ENCODE measurements at places on chromosomes 3 and 15.

DNA sequence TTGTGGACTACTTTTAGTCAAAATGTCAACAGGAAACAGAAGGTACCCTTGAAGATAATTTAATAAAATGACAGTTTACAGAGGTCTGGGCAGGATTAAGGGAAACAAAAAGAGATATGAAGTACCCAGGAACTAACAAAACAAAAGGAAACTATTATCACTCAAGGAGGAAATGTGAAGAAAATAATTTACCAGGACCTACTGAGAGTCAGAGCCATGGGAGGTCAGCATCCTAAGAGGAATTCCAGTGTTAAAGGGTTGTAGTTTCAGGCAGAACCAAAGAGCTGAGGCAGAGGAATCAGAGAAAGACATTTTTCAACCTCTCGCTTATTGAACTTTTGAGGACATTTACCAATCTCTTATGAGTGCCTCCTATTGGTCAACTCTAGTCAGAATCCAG lies 408.9 kb upstream of the CBLB start:
- no peak for DNase-seq

- DNase-seq, result no peak
Observed at GRCh38 chr3:23301819-23302218, 98.7 kb downstream of the UBE2E2 start.

DNA sequence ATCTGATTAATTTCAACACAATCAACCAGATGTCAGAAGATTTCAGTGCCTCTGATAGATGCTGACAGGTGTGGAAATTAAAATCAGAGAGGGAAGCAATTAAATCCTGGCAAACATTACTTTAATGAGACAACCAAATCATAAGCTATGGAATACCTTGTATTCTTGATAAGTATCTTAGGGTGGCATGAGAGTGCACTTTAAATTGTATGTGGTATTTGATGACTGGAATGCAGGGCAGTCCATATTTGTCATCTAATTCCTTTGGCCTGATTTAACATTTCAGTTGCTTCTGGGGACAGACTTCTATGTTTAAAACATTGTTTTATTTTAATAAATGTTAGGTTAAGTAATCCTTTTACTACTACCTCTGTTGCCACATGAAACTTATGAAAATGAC lies 184.1 kb downstream of the LPP start:
- DNase-seq, result no peak

DNA sequence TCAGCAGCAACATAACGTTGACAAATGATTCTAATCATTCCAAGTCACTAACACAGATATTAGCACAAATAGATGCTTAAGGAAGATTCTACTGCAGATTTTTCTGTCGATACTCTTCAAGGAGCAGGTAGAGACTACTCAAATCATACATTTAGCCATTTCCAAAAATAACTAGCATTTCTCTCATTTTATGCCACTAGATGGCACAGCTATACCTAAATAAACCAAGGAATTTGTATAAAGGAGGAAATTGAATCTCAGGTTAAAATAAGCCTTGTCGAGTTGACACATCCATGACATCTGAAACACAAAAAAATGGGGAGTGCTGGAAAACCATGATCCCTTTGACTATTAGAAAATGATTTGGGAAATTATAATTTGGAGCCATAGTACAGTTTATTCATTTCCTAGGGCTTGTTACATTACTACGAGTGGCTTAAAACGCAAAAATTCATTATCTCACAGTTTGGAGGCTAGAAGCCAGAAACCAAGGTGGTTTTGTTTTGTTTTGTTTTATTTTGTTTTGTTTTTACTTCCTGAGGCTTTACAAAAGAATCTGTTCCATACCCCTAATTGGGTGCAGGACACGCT lies 59.5 kb upstream of the STRIT1 start:
- DNase-seq, result no peak

DNA sequence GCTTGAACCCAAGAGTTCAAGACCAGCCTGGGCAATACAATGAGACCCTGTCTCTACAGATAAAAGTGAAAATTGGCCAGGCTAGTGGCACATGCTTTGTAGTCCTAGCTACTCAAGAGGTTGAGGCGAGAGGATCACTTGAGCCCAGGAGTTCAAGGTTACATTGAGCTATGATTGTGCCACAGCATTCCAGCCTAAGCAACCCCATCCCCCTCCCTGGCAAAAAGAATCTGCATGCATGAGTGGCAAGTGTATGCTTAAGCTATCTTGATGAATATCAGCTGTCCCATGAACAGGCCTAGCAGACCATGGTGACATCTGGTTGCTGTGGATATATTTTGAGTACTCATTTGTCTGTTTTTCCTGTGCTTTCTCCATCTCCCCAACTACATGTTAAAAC lies 4.7 kb downstream of the ATRIP start:
- DNase-seq, result no peak

GRCh38 chr15:67613708-67614107 lies 71.2 kb downstream of the MAP2K5 start:
- DNase-seq, result no peak

GRCh38 chr15:49423021-49423420 lies at the start of gene FGF7:
Gene FGF7 (plus strand): TSS chr15:49423242. CDS start chr15:49424298, 1,056 bp downstream.
- no peak for DNase-seq

GRCh38 chr3:185411133-185411532 lies 48.2 kb downstream of the MAP3K13 start:
- DNase-seq, result no peak

DNA sequence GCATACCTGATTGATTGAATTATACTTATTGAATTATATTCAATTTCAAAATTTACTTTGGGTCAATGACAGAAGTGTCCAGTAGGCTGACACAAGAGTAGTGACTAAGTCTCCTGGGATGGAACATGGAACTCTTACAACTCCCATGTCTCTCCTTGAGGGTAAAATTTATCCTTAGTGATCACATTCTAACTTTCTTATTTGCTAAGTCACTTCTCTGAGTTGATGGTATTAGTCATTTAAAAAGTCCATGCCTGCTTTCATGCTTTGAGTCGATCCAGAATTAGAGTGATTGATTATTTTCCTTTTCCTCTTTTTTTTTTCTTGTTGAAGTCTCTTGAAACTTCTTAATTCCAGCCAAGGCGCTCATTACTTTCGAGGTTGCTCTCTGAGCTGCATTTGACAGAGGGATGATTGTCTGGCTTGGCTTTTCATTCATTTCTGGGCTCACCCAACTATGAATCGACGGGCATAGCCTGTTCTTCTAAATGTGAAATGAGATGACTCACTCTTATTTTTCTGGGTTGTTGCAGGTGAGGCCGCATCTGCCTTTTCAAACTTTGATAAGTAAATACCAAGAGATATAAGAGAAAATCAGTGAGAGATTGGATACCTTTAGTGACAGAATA lies 34.9 kb downstream of the LRRC3B start:
- DNase-seq, result no peak

DNA sequence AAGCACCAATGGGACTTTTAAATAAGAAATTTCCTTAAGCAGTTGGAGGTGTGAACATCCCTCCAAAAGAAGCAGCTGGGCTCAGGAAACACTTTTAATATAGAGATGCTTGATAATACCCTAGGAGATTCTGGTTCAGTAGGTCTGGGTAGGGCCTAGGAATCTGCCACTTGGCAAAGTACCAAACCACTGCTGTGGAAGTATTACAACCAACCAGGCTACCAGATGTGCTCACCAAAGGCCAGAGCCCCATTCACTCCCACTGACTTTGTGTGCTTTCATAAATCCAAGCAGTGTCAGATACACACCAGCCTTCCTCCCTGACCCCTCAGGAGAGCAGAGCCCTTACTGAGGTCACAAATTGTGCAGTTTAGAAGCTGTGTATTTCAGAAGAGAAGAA lies 162.6 kb downstream of the CCNL1 start:
- no peak for DNase-seq

DNA sequence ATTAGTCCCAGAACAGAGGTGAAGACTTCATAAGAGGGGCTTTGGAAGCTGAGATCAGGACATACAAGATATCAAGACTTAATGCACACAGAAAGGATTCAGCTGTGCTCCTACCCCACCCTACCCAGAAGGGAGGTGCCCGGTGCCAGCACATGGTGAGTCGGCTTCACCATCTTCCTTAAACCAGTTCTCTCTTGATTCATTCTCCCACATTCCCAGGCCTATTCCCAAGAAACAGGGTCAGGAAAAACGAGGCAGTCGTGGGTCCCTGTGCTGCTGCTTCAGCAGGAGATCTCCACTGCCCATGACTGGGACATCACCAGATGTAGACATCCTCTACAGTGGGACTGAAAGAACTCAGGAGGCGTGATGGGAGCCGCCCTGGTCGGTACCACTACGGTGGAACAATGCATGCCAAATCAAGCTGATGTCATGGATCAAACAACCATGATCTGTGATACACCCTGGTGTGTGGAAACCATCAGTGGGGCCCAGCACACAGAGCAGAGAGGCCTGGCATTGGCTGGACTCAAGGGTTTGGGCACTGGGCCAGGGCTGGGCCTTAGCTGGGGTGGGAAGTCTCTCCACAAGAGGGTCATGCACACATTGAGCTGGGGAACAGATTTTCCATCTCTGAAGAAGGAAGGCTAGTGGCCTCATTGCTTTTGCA lies 41.9 kb downstream of the CCDC12 start:
- DNase-seq, result no peak

DNA sequence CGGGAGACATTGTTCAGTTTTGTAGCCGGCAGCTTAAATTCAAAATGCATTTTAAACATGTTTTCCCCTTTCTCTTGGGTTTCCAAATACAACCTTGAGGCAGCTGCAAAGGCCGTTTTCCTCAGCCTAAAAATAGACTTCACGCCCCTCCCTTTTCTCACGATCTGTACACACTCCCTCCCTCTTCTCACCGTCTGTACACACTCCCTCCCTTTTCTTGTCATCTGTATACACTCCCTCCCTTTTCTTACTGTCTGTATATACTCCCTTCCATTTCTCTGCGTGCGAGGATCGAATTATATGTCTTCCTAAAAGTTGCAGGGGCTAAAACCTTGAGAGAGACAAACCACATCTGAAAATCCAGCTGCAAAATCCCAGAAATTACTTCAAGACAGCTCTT lies 8.9 kb downstream of the MUC4 start:
- DNase-seq, result no peak

DNA sequence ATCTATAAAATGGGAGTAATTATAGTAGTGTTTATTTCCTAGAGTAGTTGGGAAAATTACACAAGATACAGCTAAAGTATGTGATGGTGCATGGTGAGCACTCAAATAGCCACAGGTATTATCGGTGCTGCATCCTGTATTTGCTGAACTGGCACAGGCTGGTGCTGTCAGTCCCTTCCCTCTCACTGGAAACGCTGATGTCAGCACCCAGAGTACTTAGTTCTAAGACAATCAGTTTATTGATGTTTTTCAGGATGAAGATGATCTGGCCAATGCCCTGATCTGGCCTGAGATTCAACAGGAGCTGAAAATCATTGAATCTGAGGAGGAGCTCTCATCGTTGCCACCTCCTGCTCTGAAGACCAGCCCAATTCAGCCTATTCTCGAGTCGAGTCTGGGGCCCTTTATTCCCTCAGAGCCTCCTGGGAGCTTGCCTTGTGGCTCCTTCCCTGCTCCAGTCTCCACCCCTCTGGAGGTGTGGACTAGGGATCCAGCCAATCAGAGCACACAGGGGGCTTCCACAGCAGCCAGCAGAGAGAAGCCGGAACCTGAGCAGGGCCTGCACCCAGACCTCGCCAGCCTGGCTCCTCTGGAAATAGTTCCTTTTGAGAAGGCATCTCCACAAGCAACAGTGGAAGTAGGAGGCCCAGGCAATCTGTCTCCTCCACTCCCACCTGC lies 49.7 kb downstream of the TMEM39A start:
- DNase-seq, result no peak

- no peak for DNase-seq
Observed at GRCh38 chr15:90512981-90513380, 16.7 kb upstream of the CRTC3 start.

GRCh38 chr3:68958932-68959331 lies 26.6 kb upstream of the TAFA4 start:
- DNase-seq, result no peak

- DNase-seq, result no peak
Observed at GRCh38 chr3:13051066-13051465, 22.2 kb downstream of the IQSEC1 start.

- DNase-seq, result no peak
Observed at GRCh38 chr15:69482686-69483256, 30.2 kb downstream of the RPLP1 start.

- DNase-seq, result no peak
Observed at GRCh38 chr15:74038707-74039655, 43.4 kb downstream of the GOLGA6A start.

GRCh38 chr3:127132876-127133275 lies 60.1 kb upstream of the PRR23E start:
- DNase-seq, result no peak

DNA sequence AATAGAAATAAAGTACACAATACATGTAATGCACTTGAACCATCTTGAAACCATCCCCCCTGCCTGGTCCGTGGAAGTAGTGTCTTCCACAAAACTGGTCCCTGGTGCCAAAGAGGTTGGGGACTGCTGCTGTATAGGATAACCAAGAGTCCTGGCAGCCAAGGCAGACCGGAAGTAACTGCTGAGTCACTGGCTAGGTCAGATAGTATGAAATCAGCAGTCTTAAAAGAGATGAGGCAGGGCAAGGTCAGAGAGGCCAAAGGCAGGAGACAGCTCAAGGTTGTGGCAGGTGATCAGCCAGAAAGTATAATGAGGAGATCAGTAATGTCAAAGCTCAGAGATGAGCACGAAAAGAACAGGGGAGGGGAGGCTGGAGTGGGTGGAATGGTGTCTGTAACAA lies 60.2 kb downstream of the MAP3K13 start:
- no peak for DNase-seq

Measured in stimulated activated CD8-positive, alpha-beta memory T cell treated with anti-CD3 and anti-CD28 coated beads, Interleukin-4, amount 100 ng/mL, for 1 hour (primary cell).